ENCODE measurements at places on chromosomes 16 and 17.

- DNase-seq, result no peak
Observed at GRCh38 chr17:48649741-48650140, 23.6 kb upstream of the HOXB9 start.

- DNase-seq, result no peak
Observed at GRCh38 chr17:17485420-17485819, 8.6 kb downstream of the MED9 start.

- no peak for DNase-seq
Observed at GRCh38 chr17:9880582-9880999, 24.5 kb downstream of the RCVRN start.

- no peak for DNase-seq
Observed at GRCh38 chr16:381012-381788, 578 bp downstream of the PGAP6 start.

- DNase-seq, result no peak
Observed at GRCh38 chr17:62030264-62030663, 34.8 kb downstream of the MED13 start.

- no peak for DNase-seq
Observed at GRCh38 chr16:65499566-65499965, 377.7 kb upstream of the CDH11 start.
